Stimulated activated CD4-positive, alpha-beta T cell treated with anti-CD3 and anti-CD28 coated beads, Interleukin-4, amount 100 ng/mL, for 1 hour (primary cell): ENCODE measurements at places on chromosomes 16 and 17.

DNA sequence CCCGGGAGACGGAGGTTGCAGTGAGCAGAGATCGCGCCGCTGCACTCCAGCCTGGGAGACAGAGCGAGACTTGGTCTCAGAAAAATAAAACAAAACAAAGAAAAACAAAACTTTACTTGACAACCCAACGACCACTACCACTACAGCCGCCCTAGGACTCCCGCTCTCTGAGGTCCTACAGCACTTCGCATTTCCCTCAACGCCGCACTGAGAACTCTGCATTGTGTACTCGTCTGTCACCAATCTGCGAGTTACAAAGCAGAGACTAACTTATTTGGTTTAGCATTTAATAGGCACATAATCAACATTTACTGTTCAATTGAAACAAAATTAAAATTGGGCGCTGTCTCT lies 479 bp upstream of the ZNF207 start:
- no peak for DNase-seq

GRCh38 chr17:31095236-31096105 lies 694 bp downstream of the NF1 start:
- peak; percentile 18 for DNase-seq

DNA sequence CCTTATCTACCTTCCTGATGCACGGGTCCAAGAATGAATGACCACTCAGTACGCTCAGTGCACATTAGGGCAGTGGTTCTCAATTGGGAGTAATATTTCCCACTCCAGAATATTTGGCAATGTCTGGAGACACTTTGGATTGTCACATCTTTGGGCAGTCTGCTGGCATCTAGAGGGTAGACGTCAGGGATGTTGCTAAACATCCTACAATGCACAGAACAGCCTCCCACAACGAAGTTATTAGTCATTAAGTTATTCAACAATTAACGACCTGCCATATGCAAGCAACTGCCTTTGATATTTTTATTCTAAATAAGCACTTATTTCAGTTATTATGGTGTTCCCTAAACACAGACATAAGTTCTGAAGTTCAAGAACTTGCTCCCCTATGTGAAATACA lies 669.3 kb downstream of the TOX3 start:
- no peak for DNase-seq

- DNase-seq = no peak
Measured at GRCh38 chr16:2029350-2029749, 2.6 kb downstream of the NHERF2 start.

- DNase-seq = no peak
Measured at GRCh38 chr17:64920026-64920418, 744 bp upstream of the LRRC37A3 start.

DNA sequence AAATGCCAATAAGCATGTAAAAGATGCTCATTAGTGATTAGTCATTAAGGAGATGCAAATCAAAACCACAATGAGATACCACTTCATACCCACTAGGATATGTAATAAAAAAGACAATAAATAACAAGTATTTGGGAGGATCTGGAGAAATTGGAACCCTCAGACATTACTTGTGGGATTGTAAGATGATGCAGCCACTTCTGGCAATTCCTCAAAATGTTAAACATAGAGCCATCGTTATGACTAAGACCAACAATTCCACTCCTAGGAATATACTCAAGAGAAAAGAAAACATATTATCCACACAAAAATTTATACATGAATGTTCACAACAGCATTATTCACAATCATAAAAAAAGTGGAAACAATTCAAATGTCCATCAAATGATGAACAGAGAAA lies 336.2 kb upstream of the PMFBP1 start:
- no peak for DNase-seq

DNA sequence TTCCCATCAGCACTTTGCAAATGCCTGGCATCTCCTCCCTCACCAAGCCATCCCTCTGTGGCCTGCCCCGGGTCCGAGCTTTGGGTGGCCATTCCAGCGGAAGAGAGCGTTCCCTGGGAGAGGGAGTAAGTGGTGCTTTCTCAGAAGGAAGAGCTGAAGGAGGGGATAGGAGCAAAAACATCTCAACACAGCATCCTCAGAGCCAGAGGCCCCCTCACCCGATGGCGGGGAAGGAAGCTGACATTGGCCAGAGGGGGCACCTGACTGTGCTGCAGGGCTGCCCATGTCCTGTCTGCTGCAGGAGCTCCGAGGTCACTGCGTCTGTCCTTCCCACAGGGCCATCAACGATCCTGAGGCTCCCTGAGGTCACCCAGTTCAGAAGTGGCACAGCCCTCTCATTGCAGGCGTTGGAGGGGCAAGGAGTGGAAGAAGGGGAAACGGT lies 427 bp upstream of the TLCD3B start:
- DNase-seq = no peak

DNA sequence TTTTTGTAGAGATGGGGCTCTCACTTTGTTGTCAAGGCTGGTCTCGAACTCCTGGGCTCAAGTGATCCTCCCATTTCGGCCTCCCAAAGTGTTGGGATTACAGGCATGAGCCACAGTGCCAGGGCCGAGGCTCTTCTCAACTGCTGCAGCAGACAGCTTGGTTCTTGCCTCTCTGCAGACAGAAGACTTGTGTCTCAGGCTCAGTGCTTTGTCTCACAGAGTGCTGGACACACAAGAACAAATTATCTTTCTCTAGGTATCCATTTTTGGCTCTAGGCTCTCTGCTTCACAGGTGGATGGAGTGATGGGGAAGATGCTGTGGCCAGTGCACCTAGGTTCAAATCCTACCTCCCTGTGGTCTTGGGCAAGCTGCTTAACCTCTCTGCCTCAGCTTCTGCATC lies 80.8 kb upstream of the RNU2-1 start:
- DNase-seq = no peak

DNA sequence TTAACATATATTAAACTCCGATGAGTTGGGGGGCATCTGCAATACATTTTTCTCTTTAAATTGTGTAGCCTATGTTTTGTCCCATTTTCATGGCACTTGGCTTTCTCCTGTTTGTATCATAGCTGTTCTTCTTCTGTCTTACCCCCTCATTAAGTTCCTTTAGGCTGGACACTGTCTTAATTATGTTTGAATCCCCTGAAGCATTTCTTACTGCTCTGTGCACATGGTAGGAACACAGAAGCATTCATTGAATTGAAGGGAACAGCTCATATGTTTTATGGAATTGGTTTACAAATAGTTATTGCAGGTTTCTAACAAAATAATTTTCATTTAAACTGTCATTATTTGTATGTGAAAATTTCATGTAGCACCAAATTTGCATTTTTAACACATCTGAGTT lies 176.8 kb downstream of the TANC2 start:
- no peak for DNase-seq

GRCh38 chr17:57626520-57627210 lies 118.4 kb downstream of the CCDC182 start:
- no peak for DNase-seq

DNA sequence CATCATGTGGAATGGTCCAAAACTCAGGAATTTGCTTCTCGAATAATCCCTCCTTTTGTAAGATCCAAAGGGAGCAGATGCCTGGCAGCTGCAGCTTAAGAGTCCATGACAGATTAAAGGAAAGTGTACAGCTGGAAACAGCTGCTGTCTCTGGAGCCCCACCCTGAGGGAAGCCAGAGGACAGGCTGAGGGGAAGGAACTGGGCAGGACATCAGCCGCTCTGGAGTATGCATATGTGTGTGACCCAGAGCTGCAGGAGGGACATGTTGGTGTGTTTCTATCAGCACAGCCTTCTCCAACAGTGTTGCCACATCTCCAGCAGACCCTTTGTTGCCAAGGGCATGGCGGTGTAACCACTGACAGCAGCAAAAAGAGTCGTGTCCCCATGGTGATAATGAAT lies 46.2 kb downstream of the CYB561 start:
- no peak for DNase-seq

GRCh38 chr16:28078261-28078660 lies 14.7 kb upstream of the GSG1L start:
- DNase-seq = no peak

DNA sequence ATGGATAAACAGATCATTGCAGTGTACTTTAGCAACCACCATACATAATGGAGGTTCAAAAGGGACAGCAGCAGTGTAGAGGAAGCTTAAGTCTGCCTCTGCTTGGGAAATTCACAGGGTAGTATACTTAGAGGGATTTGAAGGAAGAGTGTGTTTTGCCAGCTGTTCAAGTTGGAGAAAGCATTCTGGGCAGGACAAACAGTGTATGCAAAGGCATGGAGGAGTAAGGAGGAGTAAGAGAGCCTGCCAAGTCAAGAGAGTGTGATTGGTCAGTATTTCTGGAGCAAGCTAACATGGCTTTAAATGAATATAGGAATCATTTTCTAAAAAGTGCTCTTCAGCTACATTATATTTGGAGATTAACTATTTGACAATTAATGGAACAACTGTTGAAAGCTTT lies 22.9 kb upstream of the PHAF1 start:
- no peak for DNase-seq

- no peak for DNase-seq
Measured at GRCh38 chr17:59496178-59496577, 69.2 kb upstream of the DHX40 start.

DNA sequence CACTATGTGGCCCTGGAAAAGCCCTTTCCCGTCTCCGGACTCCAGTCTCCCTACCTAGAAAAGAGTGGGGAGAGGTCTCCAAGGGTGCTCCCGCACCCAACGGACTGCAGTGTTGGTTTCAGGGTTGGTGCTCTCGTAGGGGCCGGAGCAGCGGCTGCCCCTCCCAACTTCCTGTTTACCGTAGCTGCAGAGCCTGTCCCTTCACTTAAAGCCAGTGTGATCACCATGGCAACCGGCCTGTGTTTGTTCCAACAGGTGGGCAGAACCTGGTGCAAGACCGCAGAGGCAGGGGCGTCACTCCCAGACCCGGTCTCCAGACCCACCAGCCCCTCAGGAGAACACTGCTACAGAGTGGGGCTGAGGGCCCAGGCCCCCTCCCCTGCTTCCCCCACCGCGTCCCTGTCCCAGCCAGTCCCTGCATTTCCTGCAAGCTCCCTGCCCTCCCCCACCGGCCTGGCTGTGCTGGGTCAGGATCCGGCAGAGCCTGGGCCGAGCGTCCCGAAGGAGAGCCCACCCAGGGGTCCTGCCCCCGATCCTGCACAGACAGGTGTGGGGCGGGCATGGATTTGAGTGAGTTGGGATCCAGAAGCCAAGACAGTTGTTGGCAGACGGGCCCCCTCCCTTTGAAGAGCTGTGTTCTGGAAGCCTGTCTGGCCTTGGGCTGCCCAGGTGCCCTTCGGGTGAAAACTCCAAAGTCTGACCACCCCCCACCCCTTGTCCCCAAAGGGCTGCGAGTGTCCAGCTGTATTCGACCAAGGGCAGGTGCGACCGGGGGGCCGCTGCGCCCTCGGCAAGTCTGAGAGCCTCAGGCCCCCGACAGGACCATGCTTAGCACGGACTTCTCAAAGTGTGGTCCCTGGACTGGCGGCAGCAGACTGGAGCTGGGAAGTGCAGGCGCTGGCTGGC lies 1.5 kb upstream of the BAIAP3 start:
- no peak for DNase-seq

- DNase-seq = no peak
Measured at GRCh38 chr16:85910854-85911247, 11.9 kb downstream of the IRF8 start.

- no peak for DNase-seq
Measured at GRCh38 chr17:75356260-75356937, 49.1 kb downstream of the GRB2 start.

DNA sequence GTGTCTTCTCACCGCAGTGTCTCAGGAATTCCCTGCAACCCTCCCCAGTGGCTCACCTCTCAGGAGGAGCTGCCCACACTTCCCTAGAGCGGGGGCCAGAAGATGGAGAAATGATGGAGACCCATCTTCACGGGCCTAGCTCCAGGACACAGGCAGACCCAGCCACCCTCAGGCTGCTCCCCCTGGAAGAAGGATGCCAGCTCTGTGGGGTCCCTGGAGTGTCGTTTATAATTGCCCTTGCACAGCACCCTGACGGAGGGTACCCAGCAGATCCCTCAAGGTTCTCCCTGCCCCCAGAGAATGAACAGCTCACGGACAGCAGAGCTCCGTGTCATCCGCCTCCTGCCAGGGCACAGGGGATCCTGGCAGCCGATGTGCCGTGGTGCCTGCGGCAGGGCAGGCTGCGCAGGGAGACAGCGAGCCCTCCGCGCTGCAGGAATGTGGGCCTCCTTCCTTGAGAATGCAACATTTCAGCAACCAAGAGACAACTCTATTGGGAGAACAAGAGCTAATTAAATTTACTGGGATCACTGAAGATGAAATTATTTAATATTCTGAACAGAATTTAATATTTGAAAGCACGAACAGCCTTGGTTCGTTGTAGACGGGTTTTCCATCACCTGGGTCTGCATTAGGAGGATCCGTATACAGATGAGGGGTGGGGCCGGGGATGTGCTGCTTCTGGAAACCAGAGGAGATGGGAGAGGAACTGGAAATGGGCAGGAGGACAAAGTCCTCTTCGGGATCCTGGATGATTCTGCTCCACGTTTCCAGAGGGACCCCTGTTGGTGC lies 21.0 kb upstream of the RBFOX3 start:
- no peak for DNase-seq

DNA sequence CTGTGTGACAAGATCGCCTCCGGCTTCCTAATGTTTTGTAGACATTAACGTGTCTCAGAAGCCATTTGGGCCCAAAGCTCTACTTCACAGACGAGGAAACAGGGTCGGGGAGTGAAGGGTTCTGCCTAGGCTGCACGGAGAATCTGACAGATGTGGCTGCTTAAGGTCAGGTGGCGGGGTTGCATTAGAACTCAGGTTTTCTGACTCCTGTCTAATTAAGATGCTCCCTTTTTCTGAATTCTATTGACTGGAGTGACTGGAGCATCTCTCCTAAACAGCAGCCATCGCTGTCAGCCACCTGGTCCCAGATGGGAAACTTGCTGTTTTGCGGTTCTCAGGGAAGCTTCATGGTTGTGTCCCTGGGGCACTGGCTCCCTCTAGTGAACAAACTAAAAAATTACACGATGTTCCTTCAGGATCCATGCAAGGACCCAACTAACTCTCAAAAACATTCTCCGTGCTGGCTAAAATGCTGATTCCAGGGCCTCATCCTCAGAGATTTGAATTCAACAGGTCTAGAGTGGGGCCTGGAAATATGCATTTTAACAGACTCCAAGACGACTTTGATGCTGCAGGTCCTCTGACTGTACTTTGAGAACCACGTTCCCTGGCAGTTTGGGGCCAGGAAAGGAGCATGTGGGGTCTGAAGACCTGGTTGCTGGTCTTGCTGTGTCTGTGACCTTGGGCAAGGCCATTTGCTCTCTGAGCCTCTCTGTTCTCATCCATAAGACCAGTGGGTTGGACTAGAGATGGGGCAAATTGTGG lies 117.4 kb downstream of the IRF8 start:
- peak; percentile 32 for DNase-seq

DNA sequence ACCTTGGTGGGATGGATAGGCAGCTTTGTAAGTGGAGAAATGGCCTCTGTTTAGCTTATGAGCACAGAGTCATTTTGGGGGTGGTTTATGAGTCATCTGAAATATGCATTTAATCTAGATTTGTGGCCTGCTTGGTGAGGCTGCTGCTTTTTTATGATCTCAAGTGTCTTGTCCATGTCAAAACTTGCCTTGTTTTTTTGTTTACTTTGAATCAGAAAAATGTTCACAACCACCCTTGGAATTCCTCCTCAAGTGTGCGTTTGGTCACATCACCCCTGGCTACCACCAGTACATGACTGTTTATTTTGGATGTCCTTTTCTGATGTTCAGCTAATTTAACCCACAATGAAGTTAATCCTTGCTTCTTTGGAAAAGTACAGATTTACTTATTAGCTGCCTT lies 64.6 kb downstream of the FTO start:
- no peak for DNase-seq

DNA sequence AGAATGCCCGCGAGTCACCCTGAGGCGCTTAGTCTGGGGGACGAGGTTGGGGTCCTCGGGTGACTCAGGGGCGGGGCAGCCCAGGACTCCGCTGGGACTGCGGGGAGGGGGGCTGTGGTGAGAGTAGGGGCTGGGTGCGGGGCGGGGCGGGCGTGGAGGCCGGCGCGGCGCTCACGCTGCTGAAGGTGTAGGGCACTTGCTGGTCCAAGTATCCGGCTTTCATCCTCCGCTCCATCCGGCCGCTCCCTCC lies 832 bp downstream of the ETV4 start:
- DNase-seq = peak; percentile 26
